ENCODE measurements at places on chromosomes 7 and 10.

DNA sequence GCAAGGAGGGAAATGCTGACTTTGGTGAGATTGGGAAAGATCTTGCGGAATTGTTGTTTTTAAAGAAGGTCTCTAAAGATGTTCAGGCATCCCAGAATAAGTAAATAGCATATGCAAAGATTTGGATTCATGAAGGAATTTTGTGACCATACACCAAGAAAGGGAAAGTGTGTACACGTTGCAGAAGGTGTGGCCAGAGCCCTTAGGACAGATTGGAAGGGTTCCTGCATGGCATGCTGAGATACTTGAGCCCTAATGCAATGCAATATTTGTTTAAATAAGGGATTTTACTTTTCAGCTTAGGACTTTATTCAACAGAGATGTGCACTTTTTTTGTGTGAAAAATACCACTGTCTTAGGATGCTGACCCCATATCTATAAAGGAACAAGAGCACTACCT is 219.5 kb upstream of the INHBA start:
- DNase-seq: no peak

- no peak for DNase-seq
Observed at GRCh38 chr10:48478469-48478868, 126.4 kb downstream of the ARHGAP22 start.

DNA sequence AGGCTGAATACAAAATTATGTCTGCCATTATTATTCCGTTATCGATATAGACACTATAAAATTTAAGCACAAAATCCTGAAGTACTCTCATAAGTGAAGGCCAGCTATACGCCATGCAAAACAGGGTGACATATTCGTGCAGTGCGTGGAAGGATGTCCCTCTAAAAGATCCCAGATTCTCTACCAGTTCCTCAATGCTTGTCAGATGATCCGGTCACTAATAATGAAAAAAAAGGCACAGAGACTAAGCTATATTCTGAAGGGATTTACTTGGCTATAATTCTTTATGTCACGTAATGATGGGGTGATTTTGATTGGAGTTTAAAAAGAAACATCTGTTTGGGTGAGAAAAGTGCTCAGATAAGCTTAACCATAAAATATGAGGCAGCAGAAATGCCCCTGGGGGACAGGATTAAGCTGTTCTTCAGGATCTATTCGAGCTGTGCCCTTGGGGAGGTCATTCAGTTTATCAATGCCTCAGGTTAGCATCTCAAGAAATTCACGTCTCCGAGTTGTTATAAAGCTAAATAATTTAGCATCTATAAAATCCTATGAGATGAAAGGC is 229.7 kb upstream of the PITRM1 start:
- DNase-seq: no peak

DNA sequence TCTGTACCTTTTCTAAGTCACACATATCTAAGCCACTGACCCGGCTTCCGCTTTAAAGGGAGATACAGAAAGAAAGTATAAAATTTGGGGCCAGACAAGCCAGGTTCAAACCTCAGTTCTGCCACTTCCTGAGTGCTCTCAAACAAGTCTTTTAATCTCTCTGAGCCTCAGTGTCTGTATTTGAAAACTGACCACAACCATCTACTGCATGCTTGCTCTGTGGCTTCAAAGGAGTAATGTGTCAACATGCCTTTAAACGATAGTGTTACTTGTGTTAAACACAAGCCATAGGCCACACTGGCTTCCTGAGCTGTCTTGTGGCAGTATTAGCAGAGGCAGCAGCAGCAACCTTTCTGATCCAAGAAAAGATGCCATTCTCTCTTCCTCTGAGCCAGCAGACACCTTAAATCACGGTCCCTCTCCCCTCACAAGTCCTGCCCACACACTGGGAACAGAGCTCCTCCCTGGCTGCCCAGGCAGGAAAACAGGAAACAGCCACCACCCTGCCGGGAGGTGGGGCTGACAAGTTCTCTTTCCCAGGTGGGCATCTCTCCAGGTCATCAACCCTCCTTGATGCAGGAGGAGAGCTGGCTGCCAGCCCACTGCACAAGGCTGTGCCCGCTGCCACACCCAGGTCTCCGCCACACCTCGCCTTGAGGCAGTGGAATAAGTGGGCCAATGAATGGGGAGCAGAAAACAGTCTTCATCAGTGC is 10.7 kb downstream of the HIP1 start:
- DNase-seq: peak; percentile 84

GRCh38 chr10:14225379-14225778 is 105.3 kb downstream of the FRMD4A start:
- no peak for DNase-seq

GRCh38 chr7:105185290-105186010 is 171.4 kb downstream of the KMT2E start:
- no peak for DNase-seq

- no peak for DNase-seq
Observed at GRCh38 chr7:158682456-158682855, 22.1 kb downstream of the NCAPG2 start.

GRCh38 chr10:60974463-60975149 is 30.6 kb upstream of the RHOBTB1 start:
- DNase-seq: no peak

- no peak for DNase-seq
Observed at GRCh38 chr7:122702872-122703510, at the start of gene RNF148. Gene RNF148 (minus strand): TSS chr7:122702922. CDS start chr7:122702750, 172 bp downstream.

DNA sequence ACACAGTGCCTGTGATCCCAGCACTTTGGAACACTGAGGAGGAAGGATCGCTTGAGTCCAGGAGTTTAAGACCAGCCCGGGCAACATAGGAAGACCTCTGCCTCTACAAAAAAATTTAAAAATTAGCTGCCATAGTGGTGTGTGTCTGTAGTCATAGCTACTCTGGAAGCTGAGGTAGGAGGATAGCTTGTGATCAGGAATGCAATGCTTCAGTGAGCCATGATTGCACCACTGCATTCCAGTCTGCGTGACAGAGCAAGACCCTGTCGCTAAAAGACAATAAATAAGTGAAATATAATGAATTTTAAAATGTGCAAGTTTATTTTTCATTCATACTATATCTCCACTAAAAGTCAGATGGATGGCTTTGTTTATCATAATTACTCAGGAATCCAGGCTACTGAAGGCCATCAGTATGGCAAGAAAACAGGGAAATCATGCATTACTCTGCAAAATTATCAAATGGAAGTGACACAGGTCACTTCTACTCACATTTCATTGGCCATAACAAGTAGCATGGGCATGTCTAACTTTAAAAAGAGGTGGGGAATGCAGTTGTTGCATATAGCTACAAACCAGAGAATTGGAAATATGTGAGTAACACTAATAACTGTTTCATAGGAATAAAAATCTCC is 32.9 kb upstream of the FAM3C start:
- no peak for DNase-seq

DNA sequence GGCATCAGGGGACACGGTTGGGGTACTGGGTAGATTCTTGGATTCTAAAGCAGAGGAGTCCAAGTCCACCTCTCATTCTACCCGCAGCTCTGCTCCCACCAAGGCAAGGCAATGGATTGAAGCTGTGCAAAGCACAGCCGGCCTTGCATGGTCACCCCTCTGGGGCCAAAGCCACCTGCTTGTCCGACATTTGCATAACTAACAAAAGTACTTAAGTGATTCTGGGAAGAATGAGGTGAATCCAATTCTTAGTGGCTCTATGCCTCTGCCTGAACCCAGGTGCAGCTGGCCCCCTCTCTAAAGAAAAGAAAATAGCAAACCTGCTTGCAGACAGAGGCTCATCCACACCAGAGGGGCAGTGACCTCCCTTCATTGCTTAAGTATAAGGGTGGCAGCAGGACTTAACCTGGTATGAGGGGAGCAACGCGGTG is 10.7 kb upstream of the COBL start:
- no peak for DNase-seq
